Liver (tissue), 10 donors: ENCODE measurements at places on chromosomes 11 and 22. TPM values are rescaled to one million over a fixed set of nuclear protein-coding genes. Genes with fewer than 3 reads are reported as not detected.

Gene ZDHHC13
- 8.2 TPM for total RNA-seq

Gene CHRM1
- not detected for total RNA-seq

DNA sequence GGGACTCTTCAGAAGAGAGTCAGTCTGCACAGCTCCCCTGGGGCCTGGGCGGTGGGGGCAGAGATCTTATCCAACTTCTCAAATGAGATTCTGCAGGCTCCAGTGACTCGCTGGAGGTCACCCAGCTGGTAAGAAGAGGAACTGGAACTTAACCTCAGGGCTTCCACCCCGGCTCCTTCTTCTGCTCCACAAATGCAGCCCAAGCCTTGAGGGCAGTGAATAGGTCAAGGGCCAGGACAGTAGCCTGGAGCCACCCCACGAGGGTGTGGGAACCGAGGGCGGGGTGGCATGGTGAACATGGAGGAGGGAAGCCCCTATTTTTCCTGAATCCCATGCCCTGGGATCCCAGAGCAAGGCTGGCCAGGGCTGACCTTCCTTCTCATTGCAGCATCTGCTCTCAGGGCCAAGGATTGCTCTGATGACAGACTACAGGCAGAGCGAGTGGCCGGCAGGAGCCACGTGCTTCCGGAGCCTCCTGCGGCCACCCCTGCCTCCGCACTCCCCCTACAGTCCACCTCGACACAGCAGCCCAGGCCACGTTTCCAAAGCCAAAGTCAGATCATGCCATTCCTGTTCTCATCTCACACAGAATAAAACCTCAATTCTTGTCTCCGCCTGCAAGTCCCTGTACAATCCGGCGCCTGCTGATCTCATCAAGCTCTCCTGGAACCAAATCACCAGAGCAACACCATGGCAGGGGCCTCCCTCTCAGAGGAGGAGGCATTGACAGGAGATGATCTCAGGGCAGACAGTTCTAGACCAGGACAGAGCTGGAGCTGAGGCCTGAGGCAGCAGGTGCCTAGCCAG, 21.1 kb upstream of the UPK3A start:
- H3K4me1 ChIP-seq = peaks cover 1% of the 10 kb centered on the region
- H3K4me3 ChIP-seq = no peak overlapping the region
- no peaks in the 10 kb centered on the region for H3K27me3 ChIP-seq
- H3K36me3 ChIP-seq = no peaks in the 10 kb centered on the region
- DNase-seq = no peak

DNA sequence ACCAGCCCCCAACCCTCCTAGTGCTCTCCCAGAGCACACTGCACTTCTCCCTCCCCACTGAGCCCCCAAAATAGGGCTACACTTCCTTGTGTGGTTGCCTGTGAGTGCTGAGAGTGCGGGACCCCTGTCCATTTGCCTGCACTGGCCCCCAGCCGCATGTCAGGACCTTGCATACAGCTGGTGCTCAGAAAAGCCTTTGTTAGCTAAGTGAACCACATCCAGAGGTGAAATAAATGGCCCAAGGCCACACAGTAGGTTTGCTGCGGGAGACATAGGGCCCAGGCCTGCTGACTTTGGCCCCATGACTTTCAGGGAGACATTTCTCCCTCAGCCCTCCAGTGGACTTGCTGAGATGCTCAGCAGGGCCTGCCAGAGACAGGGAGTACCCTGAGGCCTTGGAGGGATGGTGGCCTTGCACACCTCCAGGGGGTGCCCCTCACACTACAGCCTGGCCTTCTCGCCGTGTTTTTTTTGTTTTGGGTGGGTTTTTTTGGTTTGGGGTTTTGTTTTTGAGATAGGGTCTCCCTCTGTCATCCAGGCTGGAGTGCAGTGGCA, 10.2 kb downstream of the SSTR3 start:
- H3K4me3 ChIP-seq = no peak overlapping the region
- H3K36me3 ChIP-seq = no peaks in the 10 kb centered on the region
- peaks cover 18% of the 10 kb centered on the region for H3K4me1 ChIP-seq
- H3K27ac ChIP-seq = no peak overlapping the region

GRCh38 chr11:61046833-61047232, 55.5 kb upstream of the CD5 start:
- H3K4me3 ChIP-seq = no peak overlapping the region
- no peak overlapping the region for H3K27ac ChIP-seq
- no peaks in the 10 kb centered on the region for H3K4me1 ChIP-seq
- H3K27me3 ChIP-seq = no peaks in the 10 kb centered on the region
- no peak for DNase-seq

DNA sequence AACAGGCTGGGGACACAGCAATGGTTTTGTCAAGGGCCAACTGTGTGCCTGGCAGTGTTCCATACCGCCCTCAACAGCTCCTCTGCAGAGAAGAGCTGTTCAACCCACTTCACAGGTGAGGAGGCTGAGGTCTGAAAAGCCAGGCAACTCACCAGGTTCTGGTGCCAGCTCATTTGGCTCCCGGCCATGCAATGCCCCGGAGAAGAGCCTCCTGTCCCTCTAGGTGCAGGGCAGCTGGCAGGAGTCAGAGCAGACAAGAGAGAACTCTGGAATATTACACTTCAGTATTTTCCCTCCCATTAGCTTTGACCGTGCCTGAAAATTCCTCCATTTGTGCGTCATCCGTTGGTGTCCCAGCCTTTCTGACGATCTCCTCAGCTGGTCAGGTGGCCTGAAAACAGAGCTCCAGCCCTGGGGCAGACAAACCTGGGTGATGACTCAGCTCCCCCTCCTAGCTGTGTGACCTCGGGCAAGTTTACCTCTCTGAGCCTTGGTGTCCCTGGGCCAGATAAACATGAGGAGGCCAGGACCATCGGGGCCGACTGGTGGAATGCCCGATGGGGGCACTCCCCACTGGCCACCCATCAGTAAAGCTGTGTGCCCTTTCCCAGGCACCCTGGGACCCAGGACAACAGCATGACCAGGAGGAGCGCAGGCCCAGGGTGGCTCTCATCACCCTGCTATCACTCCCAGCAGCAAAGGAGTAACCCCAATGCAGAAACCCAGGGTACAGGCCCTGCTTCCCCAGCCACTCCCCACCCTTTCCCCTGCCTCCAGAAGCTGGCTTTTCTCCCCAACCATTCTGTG, 9.6 kb upstream of the C1QTNF6 start:
- DNase-seq = no peak
- peaks cover 56% of the 10 kb centered on the region for H3K4me1 ChIP-seq
- peak overlapping the region; percentile 59 for H3K4me3 ChIP-seq
- no peaks in the 10 kb centered on the region for H3K36me3 ChIP-seq

GRCh38 chr11:19660076-19660475, 52.6 kb upstream of the NAV2 start:
- H3K27me3 ChIP-seq = no peaks in the 10 kb centered on the region
- H3K4me3 ChIP-seq = no peak overlapping the region
- no peaks in the 10 kb centered on the region for H3K4me1 ChIP-seq
- no peaks in the 10 kb centered on the region for H3K36me3 ChIP-seq
- no peak overlapping the region for H3K27ac ChIP-seq

GRCh38 chr11:128909438-128910125, 18.4 kb downstream of the KCNJ5 start:
- H3K4me1 ChIP-seq = peaks cover 6% of the 10 kb centered on the region
- no peaks in the 10 kb centered on the region for H3K36me3 ChIP-seq
- no peak overlapping the region for H3K27ac ChIP-seq

DNA sequence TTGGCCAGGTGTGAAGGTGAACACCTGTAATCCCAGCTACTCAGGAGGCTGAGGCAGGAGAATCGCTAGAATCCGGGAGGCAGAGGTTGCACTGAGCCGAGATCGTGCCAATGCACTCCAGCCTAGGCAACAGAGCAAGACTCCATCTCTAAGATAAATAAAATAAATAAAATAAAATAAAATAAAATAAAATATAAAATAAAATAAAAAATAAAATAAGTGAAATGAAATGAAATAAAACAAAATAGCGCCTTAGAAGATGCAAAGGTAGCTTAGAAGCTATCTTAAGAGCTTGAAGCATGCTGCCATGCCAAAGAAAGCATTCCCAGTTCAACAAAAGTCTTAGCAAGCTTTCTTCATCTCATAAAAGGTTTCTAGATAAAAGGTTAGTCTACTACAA, 6.9 kb upstream of the APOBEC3C start:
- H3K27me3 ChIP-seq = no peaks in the 10 kb centered on the region
- H3K36me3 ChIP-seq = no peaks in the 10 kb centered on the region
- H3K4me1 ChIP-seq = no peaks in the 10 kb centered on the region
- no peak overlapping the region for H3K4me3 ChIP-seq
- no peak overlapping the region for H3K27ac ChIP-seq
- no peak for DNase-seq

DNA sequence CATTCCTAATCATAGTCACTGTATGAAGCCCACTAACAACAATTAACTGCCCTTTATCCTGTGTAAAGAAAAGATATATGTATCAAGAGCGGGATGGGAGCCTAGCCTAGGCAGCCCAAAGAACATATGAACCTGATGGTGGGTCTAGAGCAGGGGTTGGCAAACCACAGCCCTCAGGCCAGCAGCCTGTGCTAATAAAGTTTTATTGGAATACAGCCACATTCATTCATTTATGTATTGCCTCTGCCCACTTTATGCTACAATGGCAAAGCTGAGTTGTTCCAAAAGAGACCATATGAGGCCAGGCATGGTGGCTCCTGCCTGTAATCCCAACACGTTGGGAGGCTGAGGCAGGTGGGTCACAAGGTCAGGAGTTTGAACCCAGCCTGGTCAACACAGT, 13.5 kb downstream of the PRR14L start:
- no peak for DNase-seq
- H3K4me3 ChIP-seq = no peak overlapping the region
- H3K36me3 ChIP-seq = peaks cover 3% of the 10 kb centered on the region
- H3K27ac ChIP-seq = no peak overlapping the region
- H3K4me1 ChIP-seq = peaks cover 25% of the 10 kb centered on the region

DNA sequence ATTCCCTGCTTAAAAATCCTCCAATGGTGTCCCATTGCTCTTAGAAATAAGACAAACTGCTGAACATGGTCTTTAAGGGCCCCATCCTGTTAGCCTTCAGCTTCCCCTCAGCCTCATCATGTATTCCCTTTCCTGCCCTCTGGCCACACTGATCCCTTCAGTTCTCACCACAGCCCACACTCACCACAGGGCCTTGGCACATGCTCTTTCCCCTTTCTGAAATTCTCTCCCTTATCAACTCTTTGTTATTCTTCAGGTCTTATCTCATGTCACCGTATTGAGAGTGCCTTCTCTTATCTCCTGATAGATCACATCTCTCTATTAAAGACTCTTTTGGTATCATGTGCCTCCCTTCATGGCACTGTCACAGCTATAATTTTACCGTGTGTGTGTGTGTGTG, 167.8 kb upstream of the MPPED2 start:
- no peaks in the 10 kb centered on the region for H3K36me3 ChIP-seq
- no peak for DNase-seq
- H3K27me3 ChIP-seq = no peaks in the 10 kb centered on the region
- no peak overlapping the region for H3K27ac ChIP-seq
